ENCODE measurements at places on chromosomes 16 and 17.

DNA sequence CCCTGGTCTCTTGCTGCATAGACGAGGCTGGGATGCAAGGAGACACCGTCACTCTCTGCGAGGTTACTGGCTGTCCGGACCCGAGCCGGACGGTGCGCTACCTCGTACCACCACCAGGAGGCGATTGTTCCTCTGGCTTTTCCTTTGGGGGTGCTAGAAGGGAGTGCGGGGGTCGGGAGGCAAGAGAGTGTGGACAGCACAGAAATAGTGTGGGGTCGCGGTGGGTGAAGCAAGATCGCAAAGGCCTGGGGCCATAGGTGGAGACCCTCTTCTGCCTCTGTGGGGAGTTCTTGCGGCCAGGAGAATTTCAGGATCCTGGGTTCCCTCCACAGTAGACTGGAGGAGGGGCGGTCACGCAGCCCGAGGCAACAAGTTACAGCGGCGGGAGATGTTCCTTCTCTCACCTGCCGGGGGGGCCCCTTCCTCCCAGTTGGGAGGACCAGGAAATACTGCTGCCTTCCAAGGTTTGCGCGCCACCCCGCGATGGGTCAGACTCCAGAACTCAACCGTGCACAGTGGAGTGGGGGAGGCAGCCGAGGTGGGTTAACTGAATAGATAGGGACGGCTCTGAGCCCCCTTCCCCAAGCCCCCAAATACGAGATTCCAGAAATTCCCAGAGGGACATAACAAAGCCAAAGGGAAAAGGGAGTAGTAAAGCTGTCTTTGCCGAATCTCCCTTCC is 6.9 kb downstream of the PHOSPHO1 start:
- DNase-seq, result no peak

GRCh38 chr16:26550111-26550610 is 516.6 kb upstream of the C16orf82 start:
- DNase-seq, result no peak

DNA sequence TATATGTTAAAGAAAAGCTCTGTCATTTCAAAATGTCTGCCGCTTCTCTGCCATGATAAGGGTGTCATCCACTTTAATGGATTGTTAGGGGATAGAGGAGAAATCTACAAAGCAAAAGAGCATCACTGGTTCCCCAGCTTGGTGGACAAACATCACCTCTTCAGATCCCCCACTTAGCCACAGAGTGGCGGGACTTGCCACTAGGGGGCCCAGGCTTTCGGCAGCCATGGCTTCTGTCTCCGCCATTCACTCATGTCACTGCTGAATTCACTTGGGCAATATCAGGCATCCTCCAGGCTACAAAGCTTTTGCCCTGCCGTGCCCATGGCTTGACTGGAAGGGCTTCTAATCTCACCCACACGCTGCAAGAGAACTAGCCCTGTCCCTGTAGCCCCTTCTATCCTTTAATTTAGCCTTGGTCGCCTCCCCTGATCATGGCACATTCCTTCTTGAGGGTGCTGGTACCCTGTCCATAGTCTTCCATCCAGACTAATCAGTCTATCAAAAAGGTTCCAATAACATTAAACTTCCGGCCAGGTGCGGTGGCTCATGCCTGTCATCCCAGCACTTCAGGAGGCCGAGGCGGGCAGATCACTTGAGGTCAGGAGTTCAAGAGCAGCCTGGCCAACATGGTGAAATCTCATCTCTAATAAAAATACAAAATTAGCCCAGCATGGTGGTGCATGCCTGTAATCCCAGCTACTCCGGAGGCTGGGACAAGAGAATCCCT is 34.7 kb downstream of the SBK1 start:
- DNase-seq, result no peak

- DNase-seq, result no peak
Observed at GRCh38 chr17:38510421-38511149, 82.3 kb downstream of the ARHGAP23 start.

- DNase-seq, result no peak
Observed at GRCh38 chr17:75518201-75518600, 1.9 kb downstream of the TSEN54 start.

DNA sequence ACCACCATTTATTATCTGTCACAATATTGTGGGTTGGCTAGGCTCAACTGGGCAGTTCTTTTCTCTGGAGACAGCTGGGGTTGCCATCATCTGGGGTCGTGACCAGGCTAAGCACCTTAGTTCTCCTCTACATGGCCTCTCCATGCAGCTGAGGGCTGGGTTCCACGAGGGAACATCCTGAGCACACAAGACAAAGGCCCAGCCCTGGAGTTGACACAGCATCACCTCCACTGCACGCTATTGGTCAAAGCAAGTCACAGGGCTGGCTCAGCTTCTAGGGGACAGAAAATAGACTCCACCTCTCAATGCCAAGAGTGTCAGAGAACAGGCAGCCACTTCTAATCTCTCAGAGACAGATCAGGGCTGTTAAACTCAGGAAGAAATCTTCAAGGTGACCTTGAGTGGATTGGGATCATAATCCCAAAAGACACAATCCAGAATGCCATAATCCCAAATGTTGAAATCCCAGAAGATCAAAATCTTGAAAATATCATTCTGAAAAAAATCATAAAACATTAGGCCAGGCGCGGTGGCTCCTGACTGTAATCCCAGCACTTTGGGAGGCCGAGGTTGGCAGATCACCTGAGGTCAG is 13.0 kb upstream of the USP10 start:
- no peak for DNase-seq

DNA sequence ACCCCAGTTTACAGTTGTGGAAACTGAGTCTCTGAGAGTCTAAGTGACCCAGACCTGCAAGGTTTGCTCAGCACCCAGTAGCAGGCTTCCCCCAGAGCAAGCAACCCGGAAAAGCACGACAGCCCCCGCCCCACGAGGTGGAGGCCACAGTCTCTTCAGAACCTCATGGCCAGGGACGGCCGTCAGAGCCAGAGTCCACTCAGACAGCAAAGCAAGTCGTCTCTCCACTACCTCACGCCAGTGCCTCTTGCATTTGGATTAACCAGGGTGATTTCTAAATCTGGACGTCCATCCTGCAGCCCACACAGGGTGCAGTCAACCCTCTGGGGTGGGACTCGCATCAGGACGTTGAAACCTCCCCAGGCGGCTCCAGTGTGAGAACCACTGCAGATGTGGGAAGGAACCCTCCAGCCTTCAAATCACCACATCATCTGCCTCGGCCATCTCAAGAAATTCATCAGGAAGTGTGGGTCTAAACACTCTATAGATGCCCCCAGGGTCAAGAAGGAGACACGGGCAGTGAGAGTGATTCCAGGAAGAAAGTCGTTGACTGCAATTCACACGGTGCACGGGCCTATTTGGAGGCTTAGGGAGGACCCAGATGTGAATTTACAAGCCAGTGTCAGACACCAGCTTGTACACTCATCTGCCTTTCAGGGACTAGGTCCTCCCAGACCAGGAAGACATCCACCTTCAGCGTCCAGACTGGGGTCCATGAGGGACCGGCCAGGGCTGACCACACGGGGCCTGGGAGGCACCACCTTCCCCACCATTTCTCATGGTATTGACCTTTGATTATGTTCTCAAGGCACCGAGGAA is 20.2 kb upstream of the RBFOX3 start:
- no peak for DNase-seq

DNA sequence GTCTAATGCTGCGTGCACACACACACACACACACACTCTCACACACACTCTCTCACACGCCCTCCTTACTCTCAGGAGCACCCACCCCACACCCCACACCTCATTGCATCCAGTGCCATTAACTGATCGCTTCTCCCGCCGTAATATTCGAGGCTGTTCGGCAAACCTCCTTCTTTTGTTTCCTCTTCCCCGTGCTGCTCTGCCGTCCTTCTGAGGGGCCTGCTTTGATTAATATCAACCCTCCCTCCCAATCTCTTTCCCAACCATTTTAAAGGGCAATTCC is 156.2 kb upstream of the TNRC6C start:
- DNase-seq, result no peak

DNA sequence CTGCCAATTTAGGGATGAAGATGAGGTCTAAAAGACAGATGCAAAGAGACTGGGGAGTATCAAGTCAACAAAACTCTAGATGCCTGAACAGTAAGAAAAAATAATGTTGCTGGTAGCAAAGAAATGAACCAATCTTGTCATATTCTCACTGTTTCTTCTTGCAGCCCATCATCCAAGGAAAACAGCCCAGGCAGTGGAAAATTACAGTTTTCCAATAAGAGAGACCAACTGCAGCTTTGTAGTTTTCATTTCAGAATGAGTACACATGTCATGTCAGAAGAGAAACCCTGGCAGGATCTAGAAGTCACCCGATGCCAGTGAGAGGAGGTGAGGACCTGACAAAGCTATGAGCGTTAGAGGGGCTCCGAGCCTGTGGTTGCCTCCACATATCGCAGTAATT is 500.4 kb upstream of the PSMD7 start:
- DNase-seq, result no peak

Data from GOT3 (cell line).